ENCODE measurements at places on chromosomes 5 and 9.

GRCh38 chr5:102765350-102765749 lies 10.2 kb downstream of the PAM start:
- DNase-seq: no peak

GRCh38 chr5:74199005-74199404 lies 441.5 kb downstream of the ENC1 start:
- no peak for DNase-seq

- DNase-seq: peak; percentile 62
Measured at GRCh38 chr9:105290418-105290817, 46.0 kb downstream of the SLC44A1 start.

DNA sequence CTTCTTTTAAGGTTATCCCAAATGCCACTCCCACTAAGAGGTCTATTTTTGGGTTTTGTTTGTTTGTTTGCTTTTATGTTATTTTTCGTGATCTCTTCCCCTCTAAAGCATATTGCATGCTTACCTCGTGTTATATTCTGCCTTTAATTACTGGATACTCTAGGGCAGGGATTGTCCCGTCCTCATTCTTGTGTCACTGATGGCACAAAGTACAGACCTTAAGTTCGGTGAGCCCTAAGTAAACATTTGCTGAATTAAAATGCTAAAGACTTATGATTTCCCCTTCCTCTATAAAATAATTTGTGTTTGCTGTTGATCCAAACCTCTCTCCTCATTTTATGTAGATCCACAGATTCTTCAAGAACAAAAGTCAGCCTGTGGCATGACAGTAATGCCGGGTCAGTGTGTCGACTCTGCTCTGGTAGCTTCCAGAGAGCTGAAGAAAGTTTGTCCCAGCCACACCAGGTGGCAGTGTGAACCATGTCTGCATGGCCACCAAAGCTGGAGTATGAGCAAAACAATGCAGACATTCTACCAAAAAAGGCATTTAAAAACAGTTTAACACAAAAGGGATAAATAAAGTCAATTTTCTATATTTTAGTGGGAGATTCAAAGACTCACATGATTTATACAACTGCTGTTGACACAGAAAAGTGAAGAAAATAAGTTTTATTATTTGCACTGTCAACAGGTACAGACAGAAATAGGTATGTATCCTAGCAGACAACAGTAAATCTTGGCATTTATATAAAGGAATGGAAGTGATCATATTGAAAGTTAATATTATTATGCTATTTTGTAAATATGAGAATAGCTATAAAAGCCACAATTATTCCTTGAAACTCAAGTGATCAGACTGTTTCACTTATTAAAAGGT lies 17.9 kb upstream of the POC5 start:
- peak; percentile 29 for DNase-seq

DNA sequence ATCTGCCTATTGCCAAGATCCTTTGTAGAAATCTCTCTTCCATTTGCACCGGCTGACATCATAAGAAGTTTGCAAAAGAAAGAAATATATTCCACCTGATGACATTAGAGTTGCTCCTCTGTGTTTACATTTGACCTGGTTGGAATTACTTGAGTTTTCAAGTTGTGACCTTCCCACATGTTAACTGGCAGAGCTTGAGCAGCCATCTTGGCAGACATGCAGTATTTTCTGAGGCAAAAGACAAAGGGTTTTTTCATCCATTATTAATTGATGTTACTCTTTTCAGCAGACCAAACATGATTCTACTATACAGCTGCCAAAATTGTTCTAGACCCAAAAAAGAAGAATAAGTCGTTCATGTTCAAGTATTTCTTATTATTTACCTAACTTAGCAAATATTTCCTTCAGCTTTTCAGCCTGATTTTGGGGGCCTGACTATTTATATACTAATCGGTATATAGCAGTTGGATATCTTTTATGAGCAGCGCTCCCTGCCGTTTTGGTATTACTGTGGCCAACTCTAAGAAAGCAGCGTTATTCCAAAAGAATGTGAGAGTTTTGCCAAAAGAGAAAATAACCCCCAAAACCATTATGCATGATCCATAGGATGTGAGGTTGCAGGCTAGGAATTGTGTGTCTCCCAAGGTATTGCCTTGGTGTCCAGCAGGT lies 212.9 kb downstream of the PBX3 start:
- DNase-seq: no peak

- no peak for DNase-seq
Measured at GRCh38 chr9:100396769-100397168, 30.2 kb upstream of the MSANTD3 start.

- peak; percentile 82 for DNase-seq
Measured at GRCh38 chr5:82406205-82406773, 128.1 kb upstream of the RPS23 start.

DNA sequence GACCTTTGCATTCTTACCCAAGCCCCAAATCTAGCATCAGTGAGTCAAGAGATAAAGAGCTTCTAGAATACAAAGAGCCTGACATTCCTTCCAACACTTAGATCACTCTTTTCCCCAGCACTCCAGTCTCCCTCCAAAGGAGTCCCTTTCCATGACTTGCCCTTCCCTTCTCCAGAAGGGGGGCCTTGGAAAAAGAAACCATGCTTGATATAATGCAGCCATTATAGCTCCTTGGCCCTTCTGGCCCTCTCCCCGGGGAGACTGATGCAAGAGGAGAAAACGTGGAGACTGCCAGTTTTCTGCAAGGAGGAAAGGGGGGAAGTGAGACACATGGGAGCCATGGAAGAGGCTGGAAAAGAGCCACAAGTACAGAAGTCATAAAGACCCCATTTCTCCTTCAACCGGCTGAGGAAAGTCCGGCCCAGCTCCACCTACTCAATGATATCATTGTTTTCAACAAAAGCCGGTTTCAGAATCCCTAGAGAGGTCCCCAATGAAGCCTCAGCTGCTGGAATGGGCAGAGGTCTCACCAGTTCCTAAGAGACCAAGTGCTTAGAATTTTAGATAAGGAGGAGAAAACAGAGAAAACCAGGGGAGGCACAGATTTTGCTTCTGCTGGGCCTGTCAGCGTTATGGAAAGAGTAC lies 29.0 kb downstream of the ADAM19 start:
- peak; percentile 34 for DNase-seq

- DNase-seq: no peak
Measured at GRCh38 chr5:168642019-168642418, 62.9 kb upstream of the PANK3 start.

- DNase-seq: no peak
Measured at GRCh38 chr9:34575241-34575640, 14.3 kb downstream of the CNTFR start.

GRCh38 chr5:40442346-40442745 lies 237.4 kb upstream of the PTGER4 start:
- peak; percentile 86 for DNase-seq

DNA sequence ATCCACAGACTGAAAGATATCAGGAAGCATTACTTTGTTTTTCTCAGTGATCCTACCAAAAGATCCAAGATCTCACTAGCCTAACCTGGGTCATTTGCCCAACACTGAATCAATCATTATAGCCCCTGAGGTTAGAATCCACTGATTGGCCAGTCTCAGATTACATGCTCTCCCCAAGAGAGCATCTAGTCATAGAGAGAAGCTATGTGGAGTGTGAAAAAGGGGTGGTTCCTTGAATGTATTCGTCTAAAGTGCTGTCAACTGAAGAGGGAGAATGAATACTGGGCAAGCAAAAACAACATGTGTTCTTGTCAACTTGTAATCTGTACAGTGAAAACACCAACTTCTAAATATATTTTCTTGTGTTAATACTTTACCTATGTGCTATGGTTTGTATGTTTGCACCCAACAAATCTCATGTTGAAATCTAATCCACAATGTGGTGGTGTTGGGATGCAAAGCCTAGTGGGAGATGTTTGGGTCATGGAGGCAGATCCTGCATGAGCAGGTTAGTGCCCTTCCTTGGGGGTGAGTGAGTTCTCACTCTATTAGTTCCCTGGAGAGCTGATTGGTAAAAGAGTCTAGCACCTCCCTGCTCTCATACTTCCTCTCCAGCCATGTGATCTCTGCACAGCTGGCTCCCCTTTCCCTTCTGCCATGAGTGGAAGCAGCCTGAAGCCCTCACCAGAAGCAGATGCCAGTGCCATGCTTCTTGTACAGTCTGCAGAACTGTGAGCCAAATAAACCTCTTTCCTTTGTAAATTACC lies 60.3 kb upstream of the PJA2 start:
- DNase-seq: no peak

DNA sequence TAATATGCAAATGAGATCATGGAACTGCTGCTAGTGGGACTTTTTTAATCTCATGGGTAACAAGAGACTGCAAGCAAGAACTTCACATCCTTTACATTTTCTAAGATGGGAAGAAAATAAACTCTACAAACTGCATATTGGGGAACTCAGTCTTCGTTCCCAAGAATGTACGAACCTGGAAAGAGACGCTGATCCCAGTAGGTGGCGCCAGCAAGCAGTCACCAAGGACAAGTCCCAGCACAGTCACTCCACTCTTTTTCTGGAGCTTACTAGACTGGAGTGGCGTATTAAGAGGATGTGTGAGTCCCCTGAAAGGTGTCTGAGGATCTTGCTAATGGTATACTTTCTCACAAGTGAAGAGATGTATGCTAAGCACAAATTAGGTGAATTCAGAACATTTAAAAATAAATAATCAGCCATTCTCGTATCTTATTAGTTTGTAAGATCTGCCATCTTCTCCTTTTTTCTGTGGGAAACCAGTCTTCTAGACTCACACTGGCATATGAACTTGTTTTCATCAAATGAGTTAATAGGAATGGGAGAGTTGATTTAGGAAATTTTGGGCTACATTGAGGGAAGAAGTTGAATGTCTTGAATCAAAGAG lies 16.0 kb upstream of the PUM3 start:
- peak; percentile 65 for DNase-seq

- no peak for DNase-seq
Measured at GRCh38 chr9:82144803-82145202, 156.2 kb downstream of the SPATA31D1 start.

DNA sequence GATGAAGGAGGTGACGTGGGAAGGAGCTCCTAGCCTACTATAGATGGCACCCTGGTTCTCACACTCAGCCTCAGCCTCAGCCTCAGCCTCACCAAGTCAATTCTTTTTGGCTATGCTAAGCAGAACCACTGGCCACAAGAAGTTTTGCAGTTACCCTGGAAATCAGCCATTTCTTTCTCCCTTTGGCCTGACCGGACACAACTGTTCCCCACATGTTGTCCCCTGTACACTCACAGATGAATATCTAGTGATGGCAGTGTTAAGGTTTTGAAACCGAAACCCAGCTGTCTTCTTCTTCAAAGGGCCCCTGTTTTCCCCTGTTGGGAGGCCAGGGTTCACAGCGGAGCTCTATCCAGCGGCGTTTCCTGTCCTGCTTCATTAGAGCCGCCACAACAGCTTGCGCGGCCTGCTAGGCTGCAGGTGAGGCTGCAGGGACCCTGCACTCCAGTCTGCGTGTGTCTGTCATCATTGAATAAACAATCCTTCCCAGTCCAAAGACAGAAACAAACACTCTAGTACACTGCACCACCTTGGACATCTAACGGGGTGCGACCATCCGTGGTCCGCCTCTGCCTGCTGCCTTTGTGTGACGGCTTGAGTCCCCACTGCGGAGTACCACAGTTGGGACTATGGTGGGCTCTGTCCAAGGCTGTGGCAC lies 250.5 kb downstream of the DENND1A start:
- DNase-seq: peak; percentile 28
